ENCODE measurements at places on chromosomes 6 and 20. TPM values are rescaled to one million over a fixed set of nuclear protein-coding genes. Genes with fewer than 3 reads are reported as not detected.
A peak's percentile ranks its signal among the peaks of the same experiment; 100 is the strongest.

DNA sequence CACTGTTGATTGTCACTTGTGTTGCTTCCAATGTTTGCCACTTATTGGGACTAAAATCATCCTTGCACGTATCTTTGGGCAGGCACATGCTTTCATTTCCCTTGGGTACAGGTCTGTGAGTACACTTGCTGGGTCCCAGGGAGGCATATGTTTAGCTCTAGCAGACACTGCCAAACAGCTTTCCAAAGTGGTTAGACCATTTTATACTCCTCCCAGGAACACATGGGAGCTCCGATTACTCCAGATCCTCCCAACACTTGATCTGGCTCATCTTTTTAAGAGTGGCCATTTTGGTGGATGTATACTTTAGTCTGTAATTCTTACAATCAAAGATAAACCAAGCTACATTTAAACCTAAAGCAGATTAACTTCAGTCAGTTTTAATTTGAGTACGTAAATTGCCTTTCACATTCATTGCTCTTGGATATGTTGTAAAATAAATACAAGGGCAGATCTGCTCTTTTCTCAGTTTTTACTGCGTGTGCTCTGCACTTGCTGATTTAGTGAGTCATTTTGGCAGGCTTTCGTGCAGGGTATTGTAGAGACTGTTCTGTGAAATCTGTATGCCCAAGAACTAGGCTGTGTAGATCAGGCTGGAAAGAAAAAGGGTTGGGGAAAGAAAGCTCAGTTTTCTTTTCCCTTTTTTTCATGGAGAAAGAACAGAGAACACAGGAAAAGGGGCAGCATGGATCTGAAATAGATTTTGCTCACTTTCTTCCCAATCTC lies 19.5 kb downstream of the SLC22A1 start:
- DNase-seq = no peak

Gene MEP1A
- not detected for total RNA-seq

DNA sequence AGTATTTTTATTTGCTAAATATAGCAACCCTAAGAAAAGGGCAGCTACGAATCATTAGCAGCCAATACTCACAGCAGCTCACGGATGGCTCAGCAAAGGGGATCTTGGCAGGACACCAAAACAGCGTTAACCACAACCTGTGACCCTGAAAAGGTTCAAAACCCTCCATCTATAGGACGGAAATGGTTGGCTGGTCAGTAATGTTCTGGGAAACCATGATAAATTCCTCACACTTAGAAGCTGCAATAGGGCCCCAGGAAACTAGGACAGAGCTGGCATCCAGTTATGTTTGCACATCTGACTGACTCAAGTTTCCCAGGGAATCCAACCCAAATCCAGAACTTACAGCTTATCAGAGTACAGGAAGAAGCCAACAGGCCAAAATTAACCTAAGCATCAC lies 30.9 kb upstream of the PTPRT start:
- no peak for DNase-seq

GRCh38 chr6:158414851-158415262 lies 102.6 kb downstream of the TULP4 start:
- no peak for DNase-seq

DNA sequence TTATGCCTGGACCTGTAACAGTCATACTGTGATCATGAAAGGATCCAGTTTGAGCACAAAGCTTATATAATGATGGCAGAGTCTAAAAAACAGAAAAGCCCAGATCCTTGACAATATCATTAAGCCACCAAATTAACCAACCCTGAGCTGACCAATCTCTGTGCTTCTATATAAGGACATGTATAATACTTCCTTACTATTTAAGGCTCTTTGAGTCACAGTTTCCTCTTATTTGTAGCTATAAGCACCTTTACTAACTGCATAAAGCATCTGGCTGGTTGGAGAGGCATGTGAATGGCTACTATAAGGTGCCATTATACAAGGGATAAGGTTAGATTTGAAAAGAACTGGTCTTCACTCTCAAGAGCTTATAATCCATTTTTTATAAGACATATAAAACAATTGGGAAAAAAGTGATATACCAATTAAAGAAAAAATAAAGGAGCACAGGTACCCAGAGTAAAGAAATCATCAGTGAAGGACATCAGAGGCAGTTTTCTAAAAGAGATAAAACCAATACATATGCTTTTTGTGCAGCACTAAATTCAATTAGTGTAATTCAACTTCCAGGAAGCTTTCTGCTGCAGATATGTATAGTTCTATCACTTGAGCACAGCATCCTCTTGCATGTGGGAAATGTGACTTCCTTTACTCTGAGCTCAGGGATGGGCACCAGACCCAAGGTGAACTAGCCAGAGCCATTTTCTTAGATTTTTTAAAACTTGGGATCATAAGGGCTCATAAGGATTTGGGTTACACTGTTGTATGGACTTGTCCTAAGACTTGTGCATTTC lies 121.0 kb downstream of the BTBD9 start:
- DNase-seq = no peak

DNA sequence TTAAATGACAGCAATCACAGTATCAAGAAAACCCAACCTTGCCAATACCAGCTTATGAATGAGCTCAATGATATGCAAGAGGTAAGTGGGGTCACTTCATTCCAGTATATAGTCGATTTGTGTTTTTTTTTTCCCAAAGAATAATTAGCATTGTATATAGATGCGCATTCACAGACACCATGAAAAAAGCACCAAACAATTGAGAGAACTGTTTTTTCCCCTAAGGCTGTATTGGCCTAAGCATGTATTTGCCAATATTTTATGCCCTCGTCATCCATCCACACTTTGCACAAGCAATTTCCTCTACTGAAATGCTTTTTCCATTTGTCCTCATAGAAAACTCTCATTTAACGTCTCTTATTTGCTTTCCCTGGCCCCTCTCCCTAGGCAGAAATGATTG lies 213.7 kb downstream of the SAMD5 start:
- no peak for DNase-seq

Gene BCAS1
- total RNA-seq = not detected

Gene TSPYL4
- 17.3 TPM for total RNA-seq

DNA sequence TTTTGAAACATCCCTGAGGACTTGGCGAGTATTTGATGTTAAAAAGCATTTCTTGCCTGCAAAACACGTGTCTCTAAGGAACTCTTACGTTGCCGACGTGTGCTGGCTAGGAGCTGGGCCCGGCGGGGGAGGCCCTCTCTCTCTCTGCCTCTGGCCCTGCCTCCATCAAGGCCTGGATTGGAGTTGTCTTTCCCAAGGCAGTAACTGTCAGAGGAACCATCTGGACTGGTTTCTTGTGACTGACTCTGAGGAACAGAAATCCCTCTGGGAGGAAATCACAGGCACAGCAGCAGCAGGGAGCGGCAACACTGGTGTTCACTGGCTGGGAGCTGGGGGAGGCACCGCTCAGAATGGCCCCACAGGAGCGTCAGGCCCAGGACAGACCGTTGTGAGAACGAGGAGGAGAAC lies 244.2 kb downstream of the NRN1 start:
- DNase-seq = no peak

GRCh38 chr6:34182751-34183531 lies 37.1 kb upstream of the GRM4 start:
- peak; percentile 63 for DNase-seq

GRCh38 chr6:37971711-37972390 lies 152.3 kb downstream of the ZFAND3 start:
- no peak for DNase-seq

DNA sequence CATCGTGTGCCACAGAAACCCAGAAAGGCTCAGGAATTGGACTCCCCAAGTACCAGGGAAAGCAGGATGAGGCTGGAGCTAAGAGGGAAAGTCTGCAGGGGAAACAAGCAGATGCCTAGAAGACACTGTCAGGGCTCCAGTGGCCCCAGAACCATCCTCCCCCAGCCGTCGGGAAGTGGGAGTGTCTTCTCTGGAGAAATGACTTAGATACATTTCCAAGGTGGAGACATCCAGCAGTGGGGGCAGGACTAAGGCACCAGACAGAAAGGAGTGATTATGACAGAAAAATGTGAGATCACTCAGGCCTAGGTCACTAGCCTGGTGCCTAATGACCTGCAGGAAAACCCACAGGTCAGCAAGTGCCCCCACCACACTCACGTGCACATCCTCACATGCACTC lies 36.0 kb upstream of the VSX1 start:
- no peak for DNase-seq

DNA sequence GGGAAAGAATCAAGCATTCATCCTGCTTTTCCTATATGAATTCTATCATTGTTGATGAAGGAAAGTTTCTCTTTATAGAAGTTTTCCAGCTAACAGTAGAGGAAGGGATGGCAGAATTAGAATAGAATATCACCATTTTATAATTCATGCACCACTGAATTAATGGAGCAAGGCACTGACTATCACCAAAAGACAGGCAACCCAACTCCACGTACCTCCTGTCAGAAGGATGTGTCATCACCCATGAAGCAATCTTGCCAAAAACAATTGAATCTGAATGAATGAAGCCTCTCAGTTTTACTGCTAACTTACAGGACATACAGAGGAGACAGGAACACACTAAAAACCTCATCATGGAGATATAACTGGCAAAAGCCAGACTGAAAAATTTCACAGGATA lies 122.4 kb downstream of the NFATC2 start:
- no peak for DNase-seq

DNA sequence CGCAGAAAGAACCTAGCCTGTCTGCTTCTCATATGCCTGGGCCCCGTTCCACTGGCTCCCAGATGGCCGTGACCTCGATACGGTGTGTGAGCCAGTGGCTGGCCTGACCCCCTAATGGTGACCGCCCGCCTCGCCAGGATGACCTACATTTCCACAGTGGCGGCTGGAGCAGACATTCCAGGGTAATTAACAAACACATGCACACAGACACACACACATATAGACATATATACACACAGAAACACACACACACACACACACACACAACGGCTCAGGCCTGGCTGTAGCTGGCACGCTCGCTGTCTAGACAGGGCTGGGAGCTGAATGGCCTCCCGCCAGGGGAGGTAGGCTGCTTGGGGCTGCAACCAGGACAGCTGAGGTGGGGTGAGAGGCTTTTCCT lies 227.1 kb downstream of the ANKRD60 start:
- no peak for DNase-seq

DNA sequence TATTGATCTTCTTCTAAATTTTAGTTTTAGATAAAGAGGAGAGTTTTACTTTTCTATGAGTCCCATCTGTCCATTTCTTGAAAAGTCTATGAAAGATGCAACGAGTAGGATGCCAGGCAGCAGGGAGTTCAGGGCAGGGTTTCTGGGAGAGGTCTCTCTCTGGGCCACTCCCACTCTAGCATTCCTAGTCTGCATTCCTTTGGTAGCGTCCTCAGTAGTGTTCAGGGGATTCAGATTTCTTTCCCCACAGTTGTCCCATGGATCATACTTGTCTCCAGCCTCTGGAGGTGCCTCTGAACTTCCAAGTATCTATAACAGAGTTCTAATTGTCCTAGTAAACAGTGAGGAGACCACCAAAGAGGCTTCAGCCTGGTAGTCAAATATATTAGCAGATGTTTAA lies 225.3 kb downstream of the RIMS1 start:
- DNase-seq = no peak

Gene TMEM151B
- 0.05 TPM for total RNA-seq

DNA sequence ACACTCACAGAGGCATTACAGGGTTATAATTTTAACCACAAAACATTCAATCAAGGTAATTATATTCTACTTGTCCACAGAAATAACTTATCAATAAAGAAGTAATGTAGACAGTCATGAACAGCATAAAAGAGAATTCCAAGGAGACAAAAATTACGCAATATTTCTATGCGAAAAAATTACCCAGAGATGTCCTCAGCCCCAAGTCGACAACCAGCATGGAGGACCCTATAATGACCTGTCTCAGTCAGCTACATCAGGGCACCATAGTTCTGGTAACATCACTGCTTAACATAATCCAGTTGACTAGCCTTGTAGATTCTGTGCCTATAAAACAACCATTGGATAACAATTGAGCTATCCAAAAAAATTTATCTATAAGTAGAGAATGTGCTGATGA lies 579.8 kb downstream of the PRKN start:
- no peak for DNase-seq

DNA sequence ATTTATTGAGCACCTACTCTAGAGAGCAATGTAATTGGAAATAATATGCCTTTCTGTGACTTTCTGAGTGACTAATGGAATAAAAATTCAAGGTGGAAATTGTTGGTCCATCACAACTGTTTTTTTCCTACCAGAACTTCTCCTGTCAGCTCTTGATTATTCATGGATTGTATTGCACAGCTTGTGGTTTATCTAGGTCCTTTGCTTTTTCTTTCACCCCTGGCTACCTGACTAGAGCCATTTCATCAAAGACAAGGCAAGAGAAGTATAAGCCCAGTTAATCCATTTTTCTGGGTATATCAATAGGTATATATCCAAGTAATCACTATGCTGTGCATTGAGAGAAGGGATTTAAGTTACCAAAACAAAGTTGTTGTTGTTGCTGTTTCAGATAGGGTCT lies 168.4 kb downstream of the MMS22L start:
- DNase-seq = no peak

Gene OVOL2
- not detected for total RNA-seq

GRCh38 chr6:150286460-150286859 lies 82.4 kb upstream of the IYD start:
- no peak for DNase-seq

DNA sequence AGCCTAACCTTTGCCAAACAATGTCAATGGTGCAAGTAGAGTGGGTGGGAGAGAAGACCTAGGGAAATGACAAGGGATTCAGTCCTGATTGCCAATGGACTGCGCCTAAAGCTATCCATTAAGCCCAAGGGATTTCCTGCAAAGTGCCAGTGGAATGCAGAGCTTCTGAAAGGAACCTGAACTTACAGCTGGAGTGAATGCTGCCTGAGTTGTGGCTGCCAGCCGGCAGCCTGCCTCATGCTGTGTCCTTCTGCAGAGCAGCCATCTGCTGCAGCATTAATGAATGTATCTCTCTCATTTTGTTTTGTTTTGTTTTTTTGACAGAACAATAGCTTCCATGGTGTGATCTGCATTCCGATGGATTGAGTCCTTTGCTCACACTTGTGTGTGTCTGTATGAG lies 44.7 kb downstream of the SLC35F1 start:
- DNase-seq = no peak

GRCh38 chr20:63305393-63305792 lies 12.4 kb downstream of the COL20A1 start:
- DNase-seq = no peak

GRCh38 chr20:50373674-50374286 lies 136.4 kb upstream of the PTPN1 start:
- DNase-seq = no peak

- no peak for DNase-seq
These were observed 266.4 kb downstream of the TINAG start for GRCh38 chr6:54574671-54575070.
